Glomerular endothelial cell (primary cell): ENCODE measurements at places on chromosomes 7 and 10. TPM values are rescaled to one million over a fixed set of nuclear protein-coding genes. Genes with fewer than 3 reads are reported as not detected.

GRCh38 chr10:66021423-66021822 is 904.4 kb upstream of the LRRTM3 start:
- DNase-seq = no peak

DNA sequence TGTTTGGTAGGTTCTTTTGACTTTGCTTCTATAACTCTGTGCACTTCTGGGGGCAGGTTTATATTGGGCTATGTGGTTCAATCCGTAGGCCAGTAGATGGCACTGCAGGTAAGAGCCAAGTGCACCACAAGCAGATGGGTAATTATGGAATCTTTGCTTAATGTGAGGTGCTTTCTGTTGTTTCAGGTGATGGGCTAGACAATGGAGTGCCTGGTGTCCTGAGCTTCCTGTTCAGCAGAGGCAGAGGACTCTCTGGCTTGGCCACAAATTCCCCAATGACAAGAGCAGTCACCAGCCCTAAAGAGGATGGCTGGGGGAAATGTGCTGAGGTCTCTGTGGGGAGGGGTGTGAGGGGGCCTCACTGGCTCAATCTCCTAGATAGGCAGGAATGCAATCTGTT is 455.0 kb downstream of the CCSER2 start:
- no peak for DNase-seq

Gene SPRN
- 0.64 and 0.92 TPM in 2 replicates for total RNA-seq

GRCh38 chr7:91656541-91657482 is 223.7 kb downstream of the MTERF1 start:
- no peak for DNase-seq

Gene HHEX
- 46.6 and 76.5 TPM in 2 replicates for total RNA-seq

Gene LIPJ
- total RNA-seq = not detected in 2 replicates

DNA sequence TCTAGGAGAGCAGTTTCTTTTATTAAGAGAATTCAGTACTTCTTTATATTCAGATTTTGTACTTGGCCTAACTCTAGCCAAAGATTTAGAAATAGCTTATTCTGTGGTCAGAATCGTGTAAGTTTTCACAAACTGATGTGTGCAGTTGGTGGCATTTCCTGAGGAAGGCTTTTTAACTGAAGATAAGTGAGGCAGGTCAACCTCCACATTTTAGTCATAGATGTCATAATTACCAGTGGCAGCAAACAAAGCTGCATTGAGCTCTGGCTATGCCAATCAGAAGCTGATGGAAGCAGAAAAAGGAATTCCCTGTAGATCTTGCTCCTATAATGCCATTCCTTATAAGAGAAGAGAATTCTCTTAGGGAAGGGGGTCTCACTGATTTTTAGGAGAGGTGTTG is 141.3 kb upstream of the SP8 start:
- DNase-seq = no peak

GRCh38 chr10:29869593-29869992 is 189.8 kb downstream of the JCAD start:
- DNase-seq = no peak

Gene AKR1B1
- 68.5 and 97.4 TPM in 2 replicates for total RNA-seq

GRCh38 chr7:47771990-47772360 is 176.3 kb downstream of the PKD1L1 start:
- DNase-seq = no peak

Gene GPR37
- 1.2 and 2.2 TPM in 2 replicates for total RNA-seq

GRCh38 chr7:18639711-18640110 is 144.2 kb downstream of the HDAC9 start:
- DNase-seq = no peak

DNA sequence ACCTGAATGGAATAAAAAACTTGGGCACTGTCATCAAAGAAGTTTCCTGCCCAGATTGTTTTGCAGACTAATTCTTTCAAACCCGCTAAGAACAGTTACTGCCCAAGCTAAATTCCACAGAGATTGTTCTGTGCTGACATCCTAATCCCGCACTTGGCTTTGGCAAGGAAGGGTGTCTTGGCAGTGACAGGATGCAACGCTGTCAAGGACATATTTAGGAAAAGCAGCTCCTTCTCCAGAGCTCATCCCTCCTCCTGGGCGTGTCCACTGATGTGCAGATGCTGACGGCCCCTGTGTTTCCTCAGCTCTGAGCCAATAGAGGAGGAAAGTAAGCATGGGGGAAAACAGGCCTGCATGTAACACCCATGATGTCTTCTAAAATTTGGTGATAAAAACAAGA is 74.2 kb downstream of the EEPD1 start:
- no peak for DNase-seq

GRCh38 chr10:5480162-5480941 is 19.0 kb downstream of the CALML5 start:
- no peak for DNase-seq

Gene SLC26A5
- total RNA-seq = not detected in 2 replicates

DNA sequence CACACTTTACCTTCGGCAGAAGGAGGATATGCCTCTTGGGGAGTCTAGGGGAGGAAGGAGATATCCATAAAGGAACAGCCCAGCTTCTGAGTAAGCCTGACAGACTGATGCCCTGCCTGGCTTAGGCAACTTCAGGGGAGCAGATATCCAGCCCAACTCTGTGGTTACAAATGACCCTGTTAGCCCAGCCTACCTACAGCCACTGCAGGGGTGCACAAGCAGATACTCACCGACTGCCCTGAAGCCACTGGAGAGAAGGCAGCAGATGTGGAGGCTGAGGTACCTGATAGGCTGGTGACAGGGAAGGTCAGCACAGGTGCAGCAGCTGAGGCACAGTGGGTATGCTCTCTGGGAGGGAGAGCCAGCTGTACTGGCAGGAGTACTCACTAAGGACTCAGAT is 770.2 kb downstream of the GRID1 start:
- no peak for DNase-seq

Gene EGR2
- total RNA-seq = 0.06 TPM in 1 of 2 replicates, not detected in the other

- no peak for DNase-seq
Measured at GRCh38 chr7:74338366-74339108, 49.3 kb downstream of the CLIP2 start.

GRCh38 chr7:22256541-22257096 is 100.3 kb downstream of the RAPGEF5 start:
- no peak for DNase-seq

DNA sequence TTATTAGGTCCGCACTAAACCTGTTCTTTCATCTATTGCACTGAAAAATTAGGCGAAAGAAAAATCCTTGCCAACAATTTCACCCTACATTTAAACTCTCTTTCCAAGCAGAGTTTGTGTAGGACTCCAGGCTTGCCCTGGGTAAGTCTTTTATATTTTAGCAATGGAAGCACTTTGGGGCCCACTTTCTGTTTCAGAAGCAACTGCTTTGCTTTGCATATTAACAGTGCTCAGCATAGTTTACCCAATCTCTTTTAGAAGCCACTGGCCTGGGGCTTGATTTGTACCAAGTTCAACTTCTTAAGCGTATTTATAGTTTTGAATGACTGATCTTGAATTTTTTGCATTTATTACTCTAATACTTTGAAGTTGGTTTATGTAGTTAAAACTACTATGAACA is 78.8 kb upstream of the MDFIC start:
- no peak for DNase-seq

GRCh38 chr10:61798713-61799112 is 102.8 kb upstream of the ARID5B start:
- DNase-seq = no peak

DNA sequence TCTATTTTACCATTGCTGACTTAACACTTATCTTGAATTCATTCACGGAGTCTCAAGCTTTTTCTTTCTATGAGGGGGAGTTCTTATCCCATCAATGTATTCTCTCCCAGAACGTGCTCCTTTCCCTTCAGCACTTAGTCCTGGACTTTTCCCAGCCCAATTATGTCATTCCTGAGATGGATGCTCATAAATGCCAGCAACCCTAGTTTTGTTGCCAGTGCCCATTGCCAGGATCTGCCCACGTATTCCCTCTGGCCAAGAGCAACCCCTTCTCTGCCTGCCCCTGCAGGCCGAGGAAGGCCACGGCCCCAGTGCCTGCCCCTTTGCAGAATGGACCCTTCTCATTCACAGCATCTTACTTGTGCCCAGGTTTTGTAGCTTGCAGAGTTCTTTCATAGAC is 67.4 kb upstream of the PPP1R3C start:
- DNase-seq = no peak

DNA sequence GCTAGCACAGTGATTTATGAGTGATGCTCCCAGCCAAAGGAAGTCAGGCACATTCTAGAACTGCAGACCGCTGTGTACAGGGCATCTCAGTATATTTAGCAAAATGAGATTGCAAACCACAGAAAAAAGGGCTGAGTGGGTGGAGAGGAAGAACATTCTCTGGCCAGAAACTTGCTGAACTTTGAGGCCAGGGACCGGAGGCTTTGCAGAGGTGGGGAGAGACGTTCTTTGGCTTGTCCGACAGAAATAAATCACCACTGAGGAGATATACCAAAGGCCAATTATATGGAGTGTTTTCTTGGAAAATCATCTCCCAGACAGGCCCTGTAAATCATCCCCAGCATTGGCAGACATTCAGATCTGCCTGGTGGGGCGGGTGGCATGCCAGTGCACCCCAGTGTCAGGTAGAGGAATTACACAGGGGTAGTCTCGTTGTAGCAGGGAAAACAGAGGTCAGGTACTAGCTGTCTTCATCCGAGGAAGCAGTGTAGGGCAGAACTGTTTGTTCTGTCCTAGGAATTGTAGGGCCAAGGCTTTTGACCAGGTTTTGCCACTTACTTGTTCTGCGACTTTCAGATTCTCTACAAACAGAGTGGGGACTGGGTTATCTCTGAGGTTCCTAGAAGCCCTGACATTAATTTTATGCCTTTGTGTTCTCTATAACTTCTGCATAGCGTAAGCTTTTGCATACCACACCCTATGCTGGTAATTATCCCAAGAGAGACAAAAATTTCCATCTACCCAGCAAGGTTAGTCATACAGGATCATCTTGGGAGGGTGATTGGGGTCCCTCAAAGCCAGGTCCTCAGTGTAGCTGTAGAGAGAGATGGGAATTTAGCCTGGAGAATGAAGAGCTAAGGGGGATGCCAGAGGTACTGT is 655.6 kb downstream of the LRMDA start:
- no peak for DNase-seq

Gene EMX2
- 1.3 TPM in 1 of 2 replicates, not detected in the other for total RNA-seq
